T-helper 1 cell (primary cell): ENCODE measurements at places on chromosomes 6 and 20.
A peak's percentile ranks its signal among the peaks of the same experiment; 100 is the strongest.

GRCh38 chr6:121408321-121408720 is 27.1 kb upstream of the GJA1 start:
- DNase-seq: no peak

DNA sequence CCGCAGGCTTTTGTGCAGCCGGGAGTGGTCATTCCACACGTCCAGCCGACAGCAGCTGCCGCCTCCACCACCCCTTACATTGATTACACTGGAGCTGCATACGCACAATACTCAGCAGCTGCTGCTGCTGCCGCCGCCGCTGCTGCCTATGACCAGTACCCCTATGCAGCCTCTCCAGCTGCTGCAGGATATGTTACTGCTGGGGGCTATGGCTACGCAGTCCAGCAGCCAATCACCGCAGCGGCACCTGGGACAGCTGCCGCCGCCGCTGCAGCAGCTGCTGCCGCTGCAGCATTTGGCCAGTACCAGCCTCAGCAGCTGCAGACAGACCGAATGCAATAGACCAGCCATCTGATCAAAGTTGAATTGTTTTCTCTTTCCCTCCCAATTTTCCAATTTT is 10.6 kb downstream of the RBM24 start:
- no peak for DNase-seq

DNA sequence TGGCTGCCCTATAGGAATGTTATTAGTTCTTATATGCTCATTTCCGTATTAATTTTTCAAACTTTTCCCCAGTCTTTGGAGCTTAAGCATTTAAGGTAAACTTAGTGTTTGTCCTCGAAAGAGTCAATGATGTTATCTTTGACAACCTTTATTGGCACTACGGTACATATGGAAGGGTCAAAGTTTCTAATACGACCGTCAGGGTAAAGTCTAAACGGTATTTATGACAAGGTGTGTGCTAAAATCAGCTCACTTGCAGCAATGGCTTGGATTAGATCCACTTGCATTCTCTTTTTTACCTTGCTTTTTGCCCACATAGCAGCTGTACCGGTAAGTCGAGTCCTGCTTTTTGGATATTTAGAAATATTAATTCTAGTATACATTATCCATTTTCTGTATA is at the start of gene MEP1A:
MEP1A (plus strand) TSS at position 252 of the 400 bp plus-strand sequence; CDS start at position 262, 10 bp downstream.
- no peak for DNase-seq

DNA sequence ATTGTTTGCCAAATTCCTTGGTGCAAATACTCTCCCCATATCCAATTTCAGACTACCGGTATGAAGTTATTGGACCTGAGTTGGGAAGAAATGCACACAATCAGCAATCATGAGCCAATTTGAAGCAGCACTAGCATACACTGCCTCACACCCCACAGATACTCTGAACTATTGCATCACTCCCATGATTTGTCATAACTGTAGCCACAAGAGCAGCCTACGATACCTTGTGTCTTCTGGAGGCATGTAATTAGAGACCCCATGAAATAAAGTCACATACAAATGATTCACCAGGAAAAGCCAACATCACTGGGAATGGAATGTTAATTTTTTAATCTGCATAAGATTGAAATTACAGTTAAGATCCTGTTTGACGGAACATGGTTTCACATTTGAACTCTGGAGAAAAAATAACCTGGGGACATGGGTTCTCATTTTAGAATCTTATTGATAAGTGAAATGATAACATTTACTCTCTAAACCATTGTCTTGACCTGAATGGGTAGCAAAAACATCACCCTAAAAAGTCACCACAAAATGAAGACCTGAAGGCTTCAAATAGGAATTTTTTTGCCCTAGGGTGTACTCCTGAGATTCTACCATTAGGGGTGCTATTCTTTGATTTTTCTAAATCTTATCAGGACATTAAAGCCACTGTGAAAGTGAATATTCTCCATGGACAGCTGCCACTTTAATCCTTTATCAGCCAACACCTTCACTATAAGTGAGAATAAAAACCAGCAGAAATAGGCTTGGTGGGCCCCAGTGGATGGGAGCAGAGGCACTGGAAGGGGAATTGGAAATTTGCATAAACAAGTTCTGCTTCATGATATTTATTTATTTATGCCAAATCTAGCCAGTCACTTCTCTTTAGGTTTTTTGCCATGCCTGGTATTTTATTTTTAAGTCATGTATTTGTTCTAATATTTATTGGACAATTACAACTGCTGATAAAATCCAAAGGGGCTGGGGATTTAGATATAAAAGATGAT is 34.5 kb upstream of the HBS1L start:
- no peak for DNase-seq

DNA sequence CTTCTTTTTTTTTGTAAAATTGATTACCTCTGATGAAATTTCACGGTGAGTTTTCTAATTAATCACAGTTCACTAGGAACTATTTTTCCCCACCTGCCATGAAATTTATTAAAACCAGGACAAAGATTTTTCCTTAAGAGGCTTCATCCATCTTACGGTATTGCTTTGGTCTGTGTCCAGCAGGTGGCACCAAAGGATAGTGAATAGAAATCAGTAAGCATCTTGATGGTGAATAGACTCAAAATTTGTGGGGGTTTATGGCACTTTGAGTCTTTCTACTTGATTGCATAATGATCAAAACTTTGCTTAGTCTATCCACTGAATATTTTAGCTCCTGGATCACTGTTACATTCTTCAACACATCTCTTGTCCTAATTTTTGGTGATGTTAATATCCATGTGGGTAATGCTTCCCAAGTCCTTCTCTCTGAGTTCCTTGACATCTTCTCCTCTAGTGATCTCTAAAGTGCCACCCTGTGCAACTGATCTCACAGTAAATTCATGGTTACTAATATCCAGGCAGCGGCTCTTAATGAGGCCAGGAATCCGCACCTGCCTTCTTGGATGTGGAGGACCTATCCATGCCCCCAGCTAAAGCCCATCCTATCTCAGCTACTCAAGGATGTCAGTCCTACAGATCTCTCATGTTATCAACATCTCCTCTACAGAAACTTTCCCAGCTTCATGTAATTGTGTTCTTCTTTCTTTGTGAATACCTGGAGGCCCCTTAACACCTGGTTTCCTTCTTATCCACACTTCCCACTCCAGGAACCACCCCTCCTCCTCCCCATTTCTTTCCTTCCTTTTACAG is 54.5 kb downstream of the STMND1 start:
- peak; percentile 64 for DNase-seq

DNA sequence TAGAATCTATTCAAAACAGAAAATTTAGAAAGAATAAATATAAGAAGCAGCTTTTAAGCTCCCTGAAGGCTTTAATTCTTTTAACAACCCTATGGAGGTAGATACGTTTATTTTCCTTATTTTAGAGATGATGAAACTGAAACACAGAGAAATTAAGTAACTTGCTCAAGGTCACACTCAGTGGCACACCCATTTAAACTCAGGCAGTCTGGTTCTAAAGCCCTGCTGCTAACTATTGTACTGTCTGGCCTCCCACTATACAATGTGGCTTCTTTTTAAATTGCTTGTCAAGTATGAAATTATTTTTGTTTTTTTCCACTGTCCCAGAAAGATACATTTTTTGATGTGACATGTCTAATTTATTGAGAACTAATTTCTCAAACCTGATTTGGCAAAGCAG is 55.7 kb downstream of the FAM217A start:
- no peak for DNase-seq

DNA sequence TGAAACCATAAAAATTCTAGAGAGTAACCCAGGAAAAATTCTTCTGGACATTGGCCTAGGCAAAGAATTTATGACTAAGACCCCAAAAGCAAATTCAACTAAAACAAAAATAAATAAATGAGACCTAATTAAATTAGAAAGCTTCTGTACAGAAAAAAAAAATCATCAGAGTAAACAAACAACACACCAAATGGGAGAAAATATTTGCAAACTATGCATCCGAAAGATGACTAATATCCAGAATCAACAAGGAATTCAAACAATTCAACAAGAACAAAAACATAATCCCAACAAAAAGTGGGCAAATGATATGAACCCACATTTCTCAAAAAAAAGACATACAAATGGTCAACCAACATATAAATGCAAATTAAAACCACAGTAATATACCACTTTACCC is 242.6 kb upstream of the CDYL start:
- DNase-seq: no peak

DNA sequence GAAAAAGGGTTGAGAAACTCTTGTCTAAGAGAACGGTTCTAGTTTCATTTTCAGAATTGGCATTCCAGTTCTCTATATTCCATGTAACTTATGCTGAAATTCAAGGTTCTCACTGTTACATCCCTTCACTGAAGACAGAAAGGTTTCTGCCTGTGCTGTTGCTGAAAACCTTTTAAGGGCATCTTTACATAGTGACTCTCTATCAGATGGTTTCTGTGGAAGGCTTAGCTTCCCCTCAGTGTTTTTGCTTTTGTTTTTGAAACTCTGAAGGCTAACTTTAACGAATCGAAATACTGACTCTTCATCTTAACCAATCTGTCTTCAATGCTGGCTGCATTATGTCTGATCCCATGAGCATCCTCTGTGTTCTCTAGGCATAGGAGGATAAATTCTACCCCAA is 1286.2 kb upstream of the EYS start:
- no peak for DNase-seq

DNA sequence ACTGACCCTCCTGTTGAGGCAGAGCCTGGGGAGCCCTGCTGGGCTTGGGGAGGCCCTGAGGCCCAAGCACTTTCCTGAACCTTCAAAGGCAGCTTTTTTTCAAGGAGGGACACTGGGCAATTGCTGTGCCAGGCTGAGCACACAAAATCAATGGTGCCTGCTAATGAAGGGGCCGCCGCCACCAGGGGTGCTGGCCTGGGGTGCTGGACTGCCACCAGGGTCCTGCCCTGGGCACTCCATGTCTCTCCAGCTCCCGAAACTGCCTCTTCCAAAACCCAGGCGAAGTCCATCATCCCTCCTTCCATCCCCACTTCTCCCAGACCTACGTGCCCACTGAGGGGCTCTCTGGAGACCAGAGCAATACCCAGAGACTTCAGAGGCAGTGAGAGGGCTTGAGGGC is 145.6 kb downstream of the GRM4 start:
- no peak for DNase-seq

GRCh38 chr6:21596145-21596948 is 2.8 kb downstream of the SOX4 start:
- DNase-seq: no peak

DNA sequence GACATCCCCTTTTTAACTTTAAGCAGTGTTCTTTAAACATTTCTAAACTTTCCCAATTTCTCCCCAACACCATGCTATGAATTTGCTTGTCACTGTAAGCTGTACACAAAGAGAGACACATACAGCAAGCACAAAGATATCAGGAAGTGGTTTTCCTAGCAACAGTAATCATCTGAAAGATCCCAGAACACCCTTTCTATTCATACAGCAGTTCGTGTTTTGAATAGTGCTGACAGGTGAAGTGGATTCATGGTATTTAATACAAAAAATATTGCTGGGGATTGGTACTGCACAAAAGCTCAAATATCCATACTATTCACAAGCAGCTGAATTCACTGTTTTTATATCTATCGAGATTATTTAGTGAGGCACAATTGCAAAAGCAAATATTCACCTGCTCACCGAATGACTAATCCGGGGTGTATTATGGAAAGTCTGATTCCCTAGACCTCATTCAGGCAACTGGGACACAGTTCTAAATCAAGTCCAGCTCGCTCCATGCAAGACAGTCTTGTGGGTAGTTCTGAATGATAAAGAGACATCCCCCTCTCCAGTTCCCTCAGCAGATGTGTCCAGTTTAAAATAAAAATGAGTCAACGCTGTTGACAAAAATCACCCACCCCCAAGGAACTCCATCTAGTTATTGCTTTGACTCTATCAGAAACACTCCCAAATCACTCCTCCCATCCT is 107.1 kb upstream of the TSHZ2 start:
- DNase-seq: no peak

DNA sequence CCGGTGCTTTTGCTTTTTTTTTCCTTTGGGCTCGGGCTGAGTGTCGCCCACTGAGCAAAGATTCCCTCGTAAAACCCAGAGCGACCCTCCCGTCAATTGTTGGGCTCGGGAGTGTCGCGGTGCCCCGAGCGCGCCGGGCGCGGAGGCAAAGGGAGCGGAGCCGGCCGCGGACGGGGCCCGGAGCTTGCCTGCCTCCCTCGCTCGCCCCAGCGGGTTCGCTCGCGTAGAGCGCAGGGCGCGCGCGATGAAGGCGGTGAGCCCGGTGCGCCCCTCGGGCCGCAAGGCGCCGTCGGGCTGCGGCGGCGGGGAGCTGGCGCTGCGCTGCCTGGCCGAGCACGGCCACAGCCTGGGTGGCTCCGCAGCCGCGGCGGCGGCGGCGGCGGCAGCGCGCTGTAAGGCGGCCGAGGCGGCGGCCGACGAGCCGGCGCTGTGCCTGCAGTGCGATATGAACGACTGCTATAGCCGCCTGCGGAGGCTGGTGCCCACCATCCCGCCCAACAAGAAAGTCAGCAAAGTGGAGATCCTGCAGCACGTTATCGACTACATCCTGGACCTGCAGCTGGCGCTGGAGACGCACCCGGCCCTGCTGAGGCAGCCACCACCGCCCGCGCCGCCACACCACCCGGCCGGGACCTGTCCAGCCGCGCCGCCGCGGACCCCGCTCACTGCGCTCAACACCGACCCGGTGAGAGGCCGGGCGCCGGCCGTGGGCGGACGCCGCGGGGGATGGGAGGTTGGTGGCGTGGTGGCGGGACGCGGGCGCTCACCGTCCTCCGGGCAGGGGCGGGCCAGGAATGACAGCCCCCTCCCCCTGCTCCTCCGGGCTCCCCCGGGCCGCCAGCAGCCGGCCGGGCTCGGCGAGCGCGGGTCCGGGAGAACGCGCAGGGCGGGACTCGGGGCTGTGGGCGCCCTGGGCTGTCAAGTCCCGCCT is 606 bp downstream of the ID4 start:
- no peak for DNase-seq

DNA sequence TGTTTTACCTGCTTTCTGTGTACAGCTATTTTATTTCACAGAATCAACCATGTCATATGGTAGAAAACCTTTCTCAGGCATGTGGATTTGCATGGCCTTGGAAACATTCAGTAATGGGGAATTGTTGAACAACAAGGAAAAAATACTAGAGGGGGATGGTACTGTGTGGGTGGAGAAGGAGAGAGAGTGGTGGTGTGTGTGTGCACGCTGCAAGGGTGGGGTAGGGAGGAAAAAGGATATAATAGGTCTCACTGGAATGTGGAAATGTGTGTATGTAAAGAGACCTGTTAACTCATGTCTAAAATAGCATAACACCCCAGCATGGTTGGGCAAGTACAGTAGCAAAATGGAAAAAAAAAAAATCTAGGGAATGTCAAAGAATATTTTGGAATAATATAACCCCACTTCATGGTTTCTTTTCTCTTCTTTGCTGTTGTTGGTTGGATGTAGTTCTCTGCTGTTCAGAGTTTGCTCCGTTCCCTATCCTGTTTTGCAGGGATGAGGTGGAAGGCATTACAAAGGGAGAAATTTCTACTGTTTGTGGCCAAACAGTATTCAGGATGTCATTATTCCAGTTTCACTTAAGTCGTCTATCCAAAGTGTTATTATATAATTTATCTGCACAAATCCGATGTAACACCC is 93.9 kb upstream of the CITED2 start:
- no peak for DNase-seq

- no peak for DNase-seq
These were observed 87.0 kb upstream of the RNF24 start for GRCh38 chr20:4102381-4102780.
